ENCODE measurements at places on chromosomes 2 and 18.

DNA sequence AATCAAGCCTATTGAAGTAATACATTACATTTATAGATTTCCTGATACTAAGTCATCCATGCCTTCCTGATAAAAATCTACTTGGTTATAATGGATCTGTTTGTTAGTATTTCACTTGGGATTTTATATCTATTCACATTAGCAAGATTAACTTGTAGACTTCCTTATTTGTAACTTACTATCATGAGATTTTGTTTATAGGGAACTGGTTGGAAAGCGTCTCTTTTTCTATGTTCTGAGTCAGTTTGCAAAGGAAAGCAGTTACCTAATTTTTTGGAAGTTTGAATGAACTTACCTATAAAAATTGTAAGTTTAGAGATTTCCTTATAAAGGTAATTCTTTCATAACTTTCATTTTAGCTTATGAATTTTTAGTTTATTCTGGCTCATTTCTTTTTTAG lies 141.4 kb downstream of the SMAD7 start:
- DNase-seq, result no peak

DNA sequence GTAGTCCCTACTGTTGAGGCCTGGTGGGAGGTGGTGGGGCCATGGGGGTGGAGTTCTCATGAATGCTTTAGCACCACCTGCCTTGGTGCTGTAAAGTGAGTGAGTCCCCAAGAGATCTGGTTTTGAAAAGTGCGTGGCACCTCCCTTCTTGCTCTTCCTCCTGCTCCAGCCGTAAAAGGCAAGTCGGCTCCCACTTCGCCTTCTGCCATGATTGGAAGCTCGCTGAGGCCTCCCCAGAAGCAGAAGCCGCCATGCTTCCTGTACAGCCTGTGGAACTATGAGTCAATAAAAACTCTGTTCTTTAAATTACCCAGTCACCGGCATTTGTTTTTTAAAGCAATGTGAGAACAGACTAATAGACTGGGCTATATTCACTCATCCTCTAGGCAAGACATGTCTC lies 141.3 kb upstream of the ALKAL2 start:
- no peak for DNase-seq

DNA sequence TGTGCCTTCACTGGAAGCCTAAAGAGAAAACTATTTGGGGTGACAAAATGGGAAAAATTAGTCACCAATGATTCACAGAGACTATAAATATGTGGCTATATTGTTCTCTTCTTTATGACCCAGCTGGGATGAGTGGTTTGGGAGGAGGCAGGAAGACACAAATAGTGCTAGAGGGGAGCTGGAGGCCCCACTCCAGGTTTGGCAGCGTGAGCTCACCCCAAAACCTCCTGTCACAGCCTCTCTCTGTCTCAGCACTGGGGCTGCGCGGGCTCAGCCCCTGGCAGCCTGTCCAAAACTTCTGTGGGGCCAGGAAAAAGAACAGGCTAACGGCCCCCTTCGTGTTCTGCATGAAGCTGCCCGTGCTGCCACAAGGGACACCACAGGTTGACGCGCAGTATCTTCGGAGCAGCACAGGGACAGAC lies 73.2 kb upstream of the LCLAT1 start:
- no peak for DNase-seq

DNA sequence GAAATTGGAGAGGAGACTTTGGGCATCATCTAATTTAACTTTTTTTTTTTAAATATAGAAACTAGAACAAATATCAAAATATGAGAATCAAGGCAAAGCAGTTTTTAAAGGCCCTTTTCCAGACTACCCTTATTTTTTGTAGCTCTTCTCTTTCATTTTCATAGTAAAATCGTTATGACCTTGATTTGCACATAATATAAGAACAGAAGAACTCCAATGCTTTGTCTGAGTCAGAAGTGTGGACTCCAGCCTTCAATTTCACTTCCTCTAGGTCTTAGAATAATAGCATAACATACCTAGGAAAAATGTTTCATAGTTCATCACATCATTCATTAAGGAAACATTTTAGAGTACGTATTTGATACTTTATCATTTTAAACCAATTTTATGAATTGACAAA lies 74.4 kb downstream of the ANKRD12 start:
- DNase-seq, result no peak

GRCh38 chr2:163121483-163121882 lies 282.9 kb upstream of the KCNH7 start:
- no peak for DNase-seq

DNA sequence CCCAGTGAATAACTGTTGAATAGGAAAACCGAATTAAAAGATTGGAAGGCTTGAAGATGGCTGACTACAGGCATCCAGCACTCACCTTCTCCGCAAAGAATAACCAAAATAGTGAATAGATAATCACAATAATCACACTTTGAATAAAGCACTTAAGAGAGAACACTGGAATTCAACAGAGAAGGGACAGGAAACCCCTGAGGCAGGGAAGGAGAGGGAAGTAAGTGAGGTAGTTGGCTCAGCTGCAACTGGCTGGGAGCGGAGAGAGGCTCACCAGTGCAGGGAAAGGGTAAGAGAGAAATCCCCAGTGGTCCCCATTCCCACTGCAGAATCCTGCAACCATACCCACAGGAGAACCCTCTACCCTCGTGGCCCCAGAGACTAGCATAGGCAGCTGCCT lies 246.6 kb upstream of the NCKAP5 start:
- no peak for DNase-seq

GRCh38 chr2:132544006-132544630 lies 125.9 kb downstream of the LYPD1 start:
- DNase-seq, result no peak

- DNase-seq, result no peak
Observed at GRCh38 chr2:56749152-56749752, 565.5 kb downstream of the CCDC85A start.

- no peak for DNase-seq
Observed at GRCh38 chr2:214135966-214136365, 274.9 kb upstream of the VWC2L start.

GRCh38 chr18:45197526-45197970 lies 417.7 kb upstream of the SLC14A2 start:
- DNase-seq, result no peak

DNA sequence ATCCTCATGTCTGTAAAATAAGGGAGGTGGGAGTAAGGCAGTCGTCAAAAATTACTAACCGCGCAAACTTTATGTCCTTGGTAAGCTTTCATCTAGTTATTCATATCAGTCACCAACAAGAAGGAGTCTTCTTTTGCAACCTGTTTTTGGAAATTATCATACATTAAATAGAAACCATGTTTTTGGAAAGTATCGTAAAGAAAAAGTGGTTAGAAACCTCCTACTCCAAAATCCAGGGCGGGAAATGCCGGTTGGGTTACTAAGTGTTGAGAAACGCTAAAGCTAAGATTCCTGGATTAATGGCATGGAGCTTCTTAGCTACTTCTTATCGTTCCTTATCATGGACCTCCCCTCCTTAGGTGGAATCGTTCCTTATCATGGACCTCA lies 778 bp downstream of the BBS5 start:
- DNase-seq, result no peak

DNA sequence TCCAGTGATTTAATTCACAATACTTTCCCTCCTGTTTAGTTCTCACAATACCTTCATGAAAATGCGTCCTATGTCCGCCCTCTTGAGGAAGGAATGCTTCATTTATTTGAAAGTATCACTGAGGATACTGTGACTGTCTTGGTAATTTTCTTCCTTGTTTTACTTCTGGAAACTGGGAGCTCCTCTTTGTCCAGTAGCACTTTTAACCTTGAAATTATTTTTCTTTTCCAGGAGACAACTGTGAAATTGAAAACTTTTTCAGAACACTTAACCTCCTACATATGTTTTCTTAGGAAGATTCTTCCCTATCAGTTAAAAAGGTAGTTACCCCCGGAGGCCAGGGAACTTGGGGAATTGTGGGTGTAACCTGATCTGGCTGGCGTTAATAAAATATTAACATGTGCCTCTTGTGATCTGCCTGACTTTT lies 58.9 kb upstream of the STON1 start:
- no peak for DNase-seq

- DNase-seq, result no peak
Observed at GRCh38 chr2:31329081-31329625, 85.4 kb downstream of the XDH start.

DNA sequence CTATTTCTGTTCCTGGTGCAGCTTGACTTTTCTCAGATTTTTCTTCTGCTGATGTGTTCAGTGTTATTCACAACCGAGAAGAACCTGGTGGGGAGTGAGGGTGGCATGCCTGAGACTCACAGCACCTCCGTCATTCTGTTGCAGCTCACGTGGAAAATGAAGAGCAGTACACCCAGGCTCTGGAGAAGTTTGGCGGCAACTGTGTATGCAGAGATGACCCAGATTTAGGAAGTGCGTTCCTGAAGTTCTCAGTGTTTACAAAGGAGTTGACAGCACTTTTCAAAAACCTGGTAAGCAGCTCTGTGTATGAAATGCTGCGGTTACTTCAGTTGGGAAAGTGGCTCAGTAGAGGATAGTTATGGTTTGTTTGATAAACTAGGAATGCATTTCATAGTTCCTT lies 90.5 kb downstream of the ASAP2 start:
- no peak for DNase-seq

DNA sequence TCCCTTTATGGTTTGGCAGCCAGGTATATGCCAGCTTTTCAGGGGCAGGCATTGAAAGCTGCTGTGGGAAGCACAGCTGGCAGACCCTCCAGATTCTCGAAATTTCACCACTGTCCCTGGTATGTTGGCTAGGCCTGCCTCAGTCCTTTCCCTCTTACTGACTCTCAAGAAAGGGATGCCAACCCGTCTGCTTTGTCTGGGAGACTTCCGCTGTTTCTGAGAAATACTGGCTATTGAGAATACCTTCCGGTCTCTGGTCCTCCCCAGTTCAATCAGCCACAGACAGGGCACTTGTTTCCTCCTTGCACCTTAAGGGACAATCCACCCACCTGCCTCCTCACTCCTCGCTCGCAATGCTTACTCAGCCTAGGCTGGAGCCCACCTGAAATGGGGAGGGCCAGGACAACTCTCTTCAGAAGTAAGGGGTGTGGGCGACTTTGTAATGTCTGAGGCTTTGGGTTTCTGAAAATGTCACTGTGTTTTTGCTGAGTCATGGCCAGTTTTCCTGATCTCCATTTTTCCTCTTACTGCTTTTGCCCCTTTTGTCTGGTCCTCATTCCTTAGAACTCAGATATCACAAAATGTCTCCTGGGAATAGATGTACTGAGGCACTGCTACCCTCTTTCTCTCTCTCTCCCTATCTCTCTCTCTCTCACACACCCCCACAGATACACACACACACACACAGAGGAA lies 571.1 kb downstream of the TNS1 start:
- DNase-seq, result no peak

GRCh38 chr18:21629089-21629832 lies 17.1 kb downstream of the SNRPD1 start:
- no peak for DNase-seq

GRCh38 chr2:37323781-37324535 lies 675 bp downstream of the PRKD3 start:
- DNase-seq, result peak; percentile 42

GRCh38 chr2:39541011-39541930 lies 104.2 kb upstream of the MAP4K3 start:
- no peak for DNase-seq

DNA sequence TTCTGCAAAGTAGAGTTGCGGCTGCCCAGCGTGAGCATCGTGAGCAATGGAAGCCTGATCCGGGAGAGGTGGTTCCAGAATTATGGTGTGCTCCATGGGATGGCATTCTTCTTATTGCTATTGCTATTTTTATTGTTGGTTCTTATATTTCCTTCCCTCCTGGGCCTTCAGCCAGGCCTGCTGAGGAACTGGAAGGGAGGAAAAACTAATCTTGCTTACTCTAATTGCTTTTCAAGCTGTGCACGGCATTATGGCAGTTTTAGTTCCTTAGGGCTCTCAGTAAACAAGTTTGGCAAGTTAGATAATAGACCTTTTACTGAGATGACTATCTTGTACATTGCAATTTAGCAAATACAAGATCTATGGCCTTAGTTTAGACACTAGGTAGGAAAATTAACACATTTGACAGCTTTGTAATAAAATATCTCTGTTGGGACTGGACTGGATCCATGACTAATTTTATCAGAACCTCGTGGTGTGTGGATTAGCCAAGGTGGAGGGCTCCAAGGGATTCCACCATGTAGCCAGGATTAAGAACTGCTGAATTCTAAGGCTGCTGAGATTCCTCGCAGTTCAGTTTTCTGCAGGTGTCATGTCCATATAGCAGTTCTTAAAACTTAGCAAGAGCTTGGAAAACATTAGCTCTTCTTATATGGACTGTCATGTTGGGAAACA lies 6.0 kb downstream of the RSAD2 start:
- no peak for DNase-seq

DNA sequence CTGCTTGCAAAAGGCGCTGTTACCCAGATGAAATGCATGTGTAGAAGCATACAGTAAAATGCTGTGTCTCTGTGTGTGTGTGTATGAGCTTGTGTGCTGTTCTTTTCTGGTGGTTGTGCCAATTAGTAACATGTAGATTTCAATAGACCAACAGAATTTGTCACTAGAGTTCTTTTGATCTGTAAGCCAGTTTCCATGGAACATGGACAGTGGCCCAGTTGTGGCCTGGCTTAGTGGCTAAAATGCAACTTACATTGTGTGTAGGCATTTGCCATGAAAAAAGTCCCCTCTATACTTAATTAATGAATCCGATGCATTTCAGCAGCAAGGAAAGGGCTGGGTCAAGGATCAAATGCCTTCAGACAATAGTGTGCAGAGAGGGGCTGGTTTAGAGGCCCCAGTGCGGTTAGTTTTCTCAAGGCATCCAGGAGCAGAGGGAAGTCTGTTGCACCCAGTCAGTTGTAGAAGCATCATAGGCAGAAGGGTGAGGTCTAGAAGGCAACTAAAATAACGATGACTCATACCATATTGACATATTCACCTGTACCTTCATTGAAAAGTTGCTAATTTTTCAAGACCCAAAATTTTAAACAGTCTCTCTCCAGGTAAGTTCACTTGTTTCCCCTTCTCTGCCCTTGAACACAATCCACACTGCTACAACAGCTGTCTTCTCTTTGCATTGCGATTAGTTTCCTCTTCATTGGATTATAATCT lies 366.9 kb upstream of the SPRED2 start:
- DNase-seq, result no peak

DNA sequence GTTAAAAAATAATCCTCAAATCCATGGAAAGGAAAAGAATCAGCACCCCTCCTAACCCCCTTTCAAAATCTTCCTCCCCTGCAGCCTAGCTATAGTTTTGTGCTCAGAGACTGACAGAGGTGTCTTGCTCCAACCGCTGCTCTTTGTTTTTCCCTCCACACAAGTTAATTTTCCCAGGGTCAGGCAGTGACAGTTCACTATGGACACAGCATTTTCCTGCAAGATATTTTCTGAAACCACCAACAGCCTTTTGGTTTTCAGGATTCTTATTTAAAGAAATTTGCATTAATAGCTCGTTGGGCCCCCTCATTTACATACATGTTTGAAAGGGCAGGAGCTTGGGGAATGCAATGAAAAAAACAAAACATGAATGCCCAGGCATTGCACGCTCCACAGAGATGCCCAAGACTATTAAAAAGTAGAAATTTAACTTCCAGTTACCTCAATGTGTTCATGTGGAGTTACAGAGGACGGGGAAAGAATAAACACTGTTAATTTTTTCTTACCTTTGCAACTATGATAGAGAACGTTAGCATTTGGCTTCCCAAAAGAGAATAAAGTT lies 71.4 kb upstream of the CXCR4 start:
- DNase-seq, result no peak

Measured in right cardiac atrium (tissue), 5 donors.